ENCODE measurements at places on chromosomes 1 and 21. TPM values are rescaled to one million over a fixed set of nuclear protein-coding genes. Genes with fewer than 3 reads are reported as not detected.

Gene DCST2
- polyA plus RNA-seq: 0.29 TPM

Gene AP4B1
- 21.9 TPM for polyA plus RNA-seq

Gene SCCPDH
- polyA plus RNA-seq: 19.3 TPM

Gene MAP3K21
- polyA plus RNA-seq: 0.48 TPM

Gene PHACTR4
- polyA plus RNA-seq: 25.4 TPM

Gene NUDT4B
- 34.5 TPM for polyA plus RNA-seq

Data from endothelial cell of umbilical vein (primary cell).